ENCODE measurements at places on chromosomes 5 and 9. TPM values are rescaled to one million over a fixed set of nuclear protein-coding genes. Genes with fewer than 3 reads are reported as not detected.

PCDHB13 gene
- total RNA-seq = 3.2 TPM

RELL2 gene
- total RNA-seq = 6.1 TPM

MCC gene
- total RNA-seq = 18.6 TPM

SUSD3 gene
- total RNA-seq = 4.8 TPM

TAF11L10 gene
- not detected for total RNA-seq

TCERG1 gene
- total RNA-seq = 46.3 TPM

PCDHGB2 gene
- total RNA-seq = 3.8 TPM

TAF11L9 gene
- total RNA-seq = not detected

AMBP gene
- 0.67 TPM for total RNA-seq

DNA sequence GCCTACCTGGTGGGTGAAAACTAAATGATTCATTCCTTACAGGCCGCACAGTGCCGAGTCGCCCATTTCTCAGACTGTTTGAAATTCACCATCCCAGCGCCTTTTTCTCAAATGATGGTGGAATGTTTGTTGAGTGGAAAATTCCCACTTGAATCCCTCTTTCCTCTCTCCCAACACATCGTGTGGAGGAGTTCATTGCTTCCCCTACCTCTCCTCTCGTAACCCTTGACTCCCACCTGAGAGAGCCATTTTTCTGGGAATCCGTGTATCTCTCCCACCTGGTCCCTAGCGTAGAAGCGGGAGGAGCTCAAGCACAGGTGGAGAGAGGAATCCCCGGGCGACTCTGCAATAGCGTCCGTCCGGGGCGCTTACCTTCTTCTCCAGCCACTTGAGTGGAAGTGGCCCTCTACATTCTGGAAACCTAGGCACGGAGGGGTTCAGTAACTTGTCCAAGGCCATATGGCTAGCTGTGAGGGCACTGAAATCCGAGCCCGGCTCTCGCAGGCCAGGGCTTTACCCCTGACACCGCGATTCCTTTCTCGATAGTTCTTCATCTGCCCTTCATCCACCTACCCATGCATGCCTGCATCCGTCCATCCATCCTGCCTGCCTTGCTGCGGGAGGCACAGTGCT, 683 bp downstream of the OSMR start:
- H3K4me1 ChIP-seq = peaks cover 12% of the 10 kb centered on the region
- H3K27ac ChIP-seq = peak overlapping the region; percentile 92
- peak overlapping the region; percentile 75 for H3K4me3 ChIP-seq
- H3K27me3 ChIP-seq = no peaks in the 10 kb centered on the region

DNA sequence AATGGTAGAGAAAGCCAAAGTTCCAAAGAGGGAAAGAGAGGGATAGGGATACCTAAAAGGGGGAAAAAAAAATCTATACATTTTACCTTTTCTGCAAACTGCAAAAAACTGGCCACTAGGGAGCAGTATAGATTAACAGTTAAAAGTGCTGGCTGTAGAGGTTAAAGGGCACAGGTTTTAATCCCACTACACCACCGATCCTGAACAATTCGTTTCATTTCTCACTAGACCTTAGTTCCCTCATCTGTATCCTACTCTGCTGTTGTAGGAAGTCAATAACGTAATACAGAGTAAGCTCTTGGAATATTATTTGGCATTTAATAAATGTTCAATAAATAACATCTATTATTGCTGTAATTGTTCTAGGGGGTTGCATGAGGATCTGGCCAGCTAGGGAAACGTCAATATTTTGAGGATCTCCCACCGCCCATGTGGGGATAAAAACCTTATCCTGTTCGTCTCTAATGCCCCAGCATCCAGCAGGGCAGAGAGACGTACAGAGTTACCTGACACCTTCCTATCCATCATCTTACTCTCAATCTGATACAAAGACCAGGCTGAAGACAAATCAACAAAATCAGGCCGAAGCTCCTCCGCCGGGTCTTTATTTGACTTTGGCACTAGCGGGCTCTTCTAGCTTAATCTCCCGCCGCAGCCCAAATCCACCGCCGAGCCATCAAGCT, 757 bp downstream of the CDC26 start:
- peak overlapping the region; percentile 93 for H3K27ac ChIP-seq
- H3K36me3 ChIP-seq = peaks cover 64% of the 10 kb centered on the region
- H3K4me1 ChIP-seq = peaks cover 10% of the 10 kb centered on the region
- DNase-seq = no peak
- peak overlapping the region; percentile 82 for H3K4me3 ChIP-seq

GRCh38 chr5:39671561-39671961, 246.8 kb upstream of the DAB2 start:
- H3K4me3 ChIP-seq = no peak overlapping the region
- H3K27me3 ChIP-seq = no peaks in the 10 kb centered on the region
- no peaks in the 10 kb centered on the region for H3K36me3 ChIP-seq
- no peaks in the 10 kb centered on the region for H3K4me1 ChIP-seq
- H3K27ac ChIP-seq = no peak overlapping the region

GRCh38 chr5:54148858-54149257, 161.5 kb downstream of the ARL15 start:
- H3K4me3 ChIP-seq = no peak overlapping the region
- H3K27ac ChIP-seq = no peak overlapping the region

GRCh38 chr5:117590944-117591343, 1016.3 kb upstream of the SEMA6A start:
- H3K27ac ChIP-seq = no peak overlapping the region
- DNase-seq = no peak
- no peak overlapping the region for H3K4me3 ChIP-seq
- H3K27me3 ChIP-seq = no peaks in the 10 kb centered on the region
- no peaks in the 10 kb centered on the region for H3K4me1 ChIP-seq

DNA sequence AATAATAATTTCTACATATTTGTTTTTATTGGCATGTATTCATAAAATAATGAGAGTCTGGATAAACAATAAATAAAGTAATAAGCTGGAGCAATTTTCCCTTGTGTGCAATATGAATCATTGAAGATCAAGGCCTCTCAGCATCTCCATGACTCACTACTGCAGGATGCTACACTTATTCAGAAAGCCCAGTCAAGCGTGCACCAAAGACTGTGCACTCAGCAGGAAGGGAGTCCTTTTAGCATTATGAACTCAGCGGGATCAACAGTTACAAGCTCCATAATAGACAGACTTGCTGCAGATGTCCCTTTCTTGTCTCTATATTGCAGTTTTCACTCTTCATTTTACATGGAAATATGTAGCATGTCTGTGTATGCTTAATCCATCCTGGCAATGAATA, 485.3 kb downstream of the CDH9 start:
- H3K27me3 ChIP-seq = no peaks in the 10 kb centered on the region
- no peak for DNase-seq
- no peak overlapping the region for H3K27ac ChIP-seq
- no peaks in the 10 kb centered on the region for H3K36me3 ChIP-seq
- H3K4me3 ChIP-seq = no peak overlapping the region

DNA sequence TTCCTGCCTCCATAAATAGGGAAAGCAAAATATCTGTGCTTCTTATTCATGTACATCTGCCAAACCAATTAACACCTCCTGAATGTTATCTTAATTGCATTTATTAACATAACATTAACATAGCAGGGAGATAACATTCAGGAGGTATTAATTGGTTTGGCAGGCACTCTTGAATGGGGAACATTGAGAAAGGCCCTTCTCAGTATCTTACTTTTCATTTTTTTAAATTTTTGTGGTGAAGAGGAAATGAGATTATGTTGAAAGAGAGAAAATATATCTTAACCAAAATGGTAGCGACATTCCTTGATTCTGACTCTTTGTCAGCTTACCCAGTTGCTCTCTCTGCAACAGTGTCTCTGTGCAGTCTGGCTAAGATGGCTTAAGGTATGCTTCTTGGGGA, 100.4 kb upstream of the TLE1 start:
- H3K27me3 ChIP-seq = no peaks in the 10 kb centered on the region
- no peaks in the 10 kb centered on the region for H3K36me3 ChIP-seq
- no peak for DNase-seq
- H3K4me1 ChIP-seq = peaks cover 7% of the 10 kb centered on the region
- no peak overlapping the region for H3K4me3 ChIP-seq

DNA sequence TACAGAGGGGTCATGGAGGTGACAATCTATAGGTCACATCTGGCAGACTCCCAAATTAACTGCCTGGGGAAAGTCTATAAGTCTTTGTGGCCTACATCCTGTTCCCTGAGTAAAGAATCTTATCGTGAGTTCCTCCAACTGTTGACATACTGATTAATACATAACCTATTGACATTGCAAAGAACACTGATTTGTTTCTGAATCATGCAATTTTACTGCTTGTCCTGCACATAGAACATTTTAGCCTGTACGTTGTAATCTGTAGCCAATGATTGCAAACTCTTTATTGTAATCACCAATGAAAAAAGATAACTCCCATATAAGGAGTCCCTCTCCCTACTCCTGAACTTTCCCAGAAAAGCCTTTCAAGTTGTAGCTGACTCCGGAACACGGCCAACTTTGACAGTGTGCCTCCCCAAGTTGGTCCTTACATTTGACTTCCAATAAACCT, 18.8 kb upstream of the OR2K2 start:
- no peak overlapping the region for H3K27ac ChIP-seq
- DNase-seq = no peak
- no peak overlapping the region for H3K4me3 ChIP-seq
- no peaks in the 10 kb centered on the region for H3K36me3 ChIP-seq
- no peaks in the 10 kb centered on the region for H3K4me1 ChIP-seq

GRCh38 chr5:66326276-66326675, 182.2 kb downstream of the SREK1 start:
- no peak overlapping the region for H3K4me3 ChIP-seq
- no peak overlapping the region for H3K27ac ChIP-seq
- H3K4me1 ChIP-seq = no peaks in the 10 kb centered on the region
- H3K36me3 ChIP-seq = no peaks in the 10 kb centered on the region

DNA sequence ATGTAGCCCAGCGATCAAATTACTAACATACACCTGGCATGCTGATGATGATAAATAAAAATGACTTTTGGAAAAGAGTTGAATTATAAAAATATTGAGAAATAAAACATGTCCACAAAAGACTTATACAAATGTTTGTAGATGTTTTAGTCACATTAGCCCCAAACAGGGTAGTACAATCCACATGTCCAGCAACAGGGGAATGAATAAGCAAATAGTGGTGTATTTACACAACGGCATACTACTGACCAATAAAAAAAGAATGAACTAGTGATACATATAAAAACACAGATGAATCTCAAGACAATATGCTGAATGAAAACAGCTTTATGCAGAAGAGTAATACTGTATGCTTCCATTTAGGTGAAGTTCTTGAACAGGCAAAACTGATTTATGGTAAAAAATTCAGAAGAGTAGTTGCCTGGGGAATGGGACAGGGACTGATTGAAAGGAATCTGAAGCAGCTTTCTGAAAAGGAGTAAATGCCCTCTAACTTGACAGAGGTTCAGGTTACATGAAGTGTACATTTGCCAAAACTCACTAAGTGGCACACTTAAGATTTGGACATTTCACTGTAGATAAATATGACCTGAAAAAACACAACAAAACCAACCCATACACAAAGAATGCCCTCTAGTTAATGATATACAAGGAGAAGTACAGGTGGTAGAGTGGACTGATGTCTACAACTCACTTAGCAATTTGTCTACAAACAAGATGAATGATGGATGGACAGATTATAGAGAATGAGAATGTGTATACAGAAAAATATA, 35.4 kb downstream of the ACTL7A start:
- no peaks in the 10 kb centered on the region for H3K4me1 ChIP-seq
- no peak overlapping the region for H3K27ac ChIP-seq
- peaks cover 96% of the 10 kb centered on the region for H3K36me3 ChIP-seq
- no peak overlapping the region for H3K4me3 ChIP-seq
- no peaks in the 10 kb centered on the region for H3K27me3 ChIP-seq

DNA sequence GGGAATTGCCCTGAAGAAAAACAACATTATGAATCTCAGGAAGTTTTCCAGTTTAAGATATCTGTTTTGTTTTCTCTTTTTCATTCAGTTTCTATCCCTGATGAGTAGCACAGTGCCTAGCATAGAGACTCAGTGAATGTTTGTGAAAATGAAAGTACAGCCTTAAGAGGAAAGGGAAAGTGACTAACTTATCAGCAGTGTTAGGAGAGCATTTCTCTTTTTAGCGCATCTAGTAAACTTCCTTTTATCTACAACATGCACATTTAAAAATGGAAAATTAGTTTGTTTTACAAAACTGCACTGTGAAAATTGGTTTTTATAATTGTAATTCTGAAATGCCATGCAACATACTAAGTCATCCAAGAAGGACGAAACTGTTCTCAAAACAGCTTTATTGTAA, 110.8 kb downstream of the SMARCA2 start:
- H3K27me3 ChIP-seq = no peaks in the 10 kb centered on the region
- peak overlapping the region; percentile 3 for H3K4me3 ChIP-seq
- H3K4me1 ChIP-seq = peaks cover 39% of the 10 kb centered on the region
- DNase-seq = no peak

DNA sequence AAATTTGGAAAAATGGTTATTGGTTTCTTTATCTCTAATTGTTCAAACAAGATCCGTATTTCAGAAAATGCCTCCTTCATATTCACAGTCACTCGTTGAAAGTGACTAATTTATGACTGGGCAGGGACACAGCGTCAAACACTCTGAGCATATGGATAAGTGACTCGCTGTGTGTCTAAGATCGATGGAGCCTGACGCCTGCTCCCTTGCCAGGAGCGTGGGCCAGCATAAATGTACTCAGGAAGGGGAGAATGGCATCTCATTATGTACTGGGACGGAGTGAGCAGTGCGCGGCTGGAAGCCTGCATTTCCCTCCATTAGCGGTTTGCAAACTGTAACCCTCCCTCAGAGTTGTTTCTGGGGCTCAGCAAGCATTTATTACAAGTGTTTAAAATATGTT, 79.8 kb upstream of the CAST start:
- no peaks in the 10 kb centered on the region for H3K36me3 ChIP-seq
- H3K4me1 ChIP-seq = no peaks in the 10 kb centered on the region

- no peak overlapping the region for H3K27ac ChIP-seq
- peaks cover 9% of the 10 kb centered on the region for H3K36me3 ChIP-seq
- no peak overlapping the region for H3K4me3 ChIP-seq
- peaks cover 9% of the 10 kb centered on the region for H3K4me1 ChIP-seq
- DNase-seq = no peak
- H3K27me3 ChIP-seq = no peaks in the 10 kb centered on the region
These were observed 58.1 kb downstream of the HSPA4 start for GRCh38 chr5:133109655-133110483.

GRCh38 chr5:51395666-51396356, 12.6 kb downstream of the ISL1 start:
- H3K4me1 ChIP-seq = no peaks in the 10 kb centered on the region
- DNase-seq = no peak
- H3K36me3 ChIP-seq = no peaks in the 10 kb centered on the region
- no peak overlapping the region for H3K27ac ChIP-seq
- no peak overlapping the region for H3K4me3 ChIP-seq

GRCh38 chr9:7752481-7752880, 47.1 kb downstream of the DMAC1 start:
- DNase-seq = no peak
- H3K27ac ChIP-seq = no peak overlapping the region
- no peaks in the 10 kb centered on the region for H3K4me1 ChIP-seq
- H3K36me3 ChIP-seq = no peaks in the 10 kb centered on the region
- no peak overlapping the region for H3K4me3 ChIP-seq

DNA sequence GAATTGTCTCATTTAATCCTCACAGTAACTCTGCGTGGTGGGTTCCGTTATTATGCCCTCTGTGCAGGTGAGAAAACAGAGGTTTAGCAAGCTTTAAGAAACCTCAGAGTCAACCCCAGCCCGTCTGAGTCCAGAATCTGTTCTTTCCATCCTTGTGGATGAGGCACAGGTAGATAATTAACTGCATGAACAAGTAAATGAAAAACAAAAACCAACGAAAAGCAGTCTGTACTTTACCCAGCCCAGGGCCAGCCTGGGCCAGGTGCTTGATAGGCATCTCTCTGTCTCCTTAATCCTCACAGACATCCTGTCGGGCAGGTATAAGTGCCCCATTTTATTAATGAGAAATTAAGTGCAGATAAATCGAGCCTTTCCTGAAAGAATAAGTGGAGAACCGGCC, 25.3 kb upstream of the CXCL14 start:
- no peak for DNase-seq
- H3K4me1 ChIP-seq = no peaks in the 10 kb centered on the region
- H3K27ac ChIP-seq = no peak overlapping the region
- H3K4me3 ChIP-seq = no peak overlapping the region
- H3K36me3 ChIP-seq = no peaks in the 10 kb centered on the region

Measured in upper lobe of right lung (tissue), 1 donor.